Stimulated activated CD4-positive, alpha-beta T cell treated with anti-CD3 and anti-CD28 coated beads, Interleukin-15, amount 100 ng/mL, for 1 hour (primary cell): ENCODE measurements at places on chromosomes 6 and 20.

- no peak for DNase-seq
These were observed 138.7 kb upstream of the EDN1 start for GRCh38 chr6:12151433-12151820.

DNA sequence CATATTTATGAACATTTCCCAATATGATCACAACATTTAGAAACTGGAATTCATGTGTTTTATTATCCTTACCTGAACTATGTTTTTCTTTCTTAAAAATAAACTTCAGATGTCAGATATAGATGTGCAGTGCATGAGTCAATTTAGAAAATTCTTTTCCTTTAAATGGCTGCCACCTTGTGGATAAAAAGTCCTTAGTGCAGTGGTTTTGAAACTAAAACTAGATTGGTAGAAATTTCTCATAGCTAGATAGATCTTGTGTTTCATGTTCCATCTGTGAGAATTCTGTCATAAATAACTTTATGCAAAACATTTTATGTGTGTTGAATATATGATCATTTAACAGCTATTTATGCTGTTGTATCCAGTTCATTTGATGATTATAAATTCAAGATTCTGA, 134.9 kb downstream of the KLHL32 start:
- DNase-seq: no peak

- no peak for DNase-seq
These were observed 51.5 kb upstream of the TRIM26 start for GRCh38 chr6:30264743-30265142.

DNA sequence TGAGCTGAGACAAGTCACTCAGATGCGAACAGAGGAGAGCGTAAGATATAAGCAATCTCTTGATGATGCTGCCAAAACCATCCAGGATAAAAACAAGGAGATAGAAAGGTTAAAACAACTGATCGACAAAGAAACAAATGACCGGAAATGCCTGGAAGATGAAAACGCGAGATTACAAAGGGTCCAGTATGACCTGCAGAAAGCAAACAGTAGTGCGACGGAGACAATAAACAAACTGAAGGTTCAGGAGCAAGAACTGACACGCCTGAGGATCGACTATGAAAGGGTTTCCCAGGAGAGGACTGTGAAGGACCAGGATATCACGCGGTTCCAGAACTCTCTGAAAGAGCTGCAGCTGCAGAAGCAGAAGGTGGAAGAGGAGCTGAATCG, 9.5 kb upstream of the SNRNP48 start:
- DNase-seq: no peak

GRCh38 chr6:6123803-6124202, 117.1 kb upstream of the NRN1 start:
- no peak for DNase-seq

DNA sequence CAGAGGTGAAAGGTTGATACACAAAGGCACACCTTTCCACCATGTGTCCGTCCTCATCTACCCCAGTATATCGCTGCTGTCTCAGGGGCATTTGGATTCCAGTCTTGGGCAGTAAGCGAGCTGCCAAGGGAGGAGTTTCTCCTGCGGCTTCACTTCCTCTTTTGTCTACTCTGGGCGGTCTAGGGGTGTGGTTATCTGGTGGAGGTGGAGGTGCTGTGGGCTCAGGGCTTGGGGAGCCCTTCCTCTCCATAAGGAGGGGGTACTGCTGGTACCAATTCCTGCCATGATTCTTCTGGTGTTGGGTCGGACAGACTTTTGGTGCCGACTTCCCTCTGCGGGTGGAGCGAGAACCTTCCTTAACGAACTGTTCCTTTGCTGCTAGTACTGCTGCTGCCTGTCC, 31.9 kb upstream of the FABP7 start:
- DNase-seq: no peak

GRCh38 chr6:96704713-96705112, 132.6 kb downstream of the GPR63 start:
- no peak for DNase-seq

GRCh38 chr6:54248319-54248718, 59.9 kb upstream of the TINAG start:
- DNase-seq: no peak

DNA sequence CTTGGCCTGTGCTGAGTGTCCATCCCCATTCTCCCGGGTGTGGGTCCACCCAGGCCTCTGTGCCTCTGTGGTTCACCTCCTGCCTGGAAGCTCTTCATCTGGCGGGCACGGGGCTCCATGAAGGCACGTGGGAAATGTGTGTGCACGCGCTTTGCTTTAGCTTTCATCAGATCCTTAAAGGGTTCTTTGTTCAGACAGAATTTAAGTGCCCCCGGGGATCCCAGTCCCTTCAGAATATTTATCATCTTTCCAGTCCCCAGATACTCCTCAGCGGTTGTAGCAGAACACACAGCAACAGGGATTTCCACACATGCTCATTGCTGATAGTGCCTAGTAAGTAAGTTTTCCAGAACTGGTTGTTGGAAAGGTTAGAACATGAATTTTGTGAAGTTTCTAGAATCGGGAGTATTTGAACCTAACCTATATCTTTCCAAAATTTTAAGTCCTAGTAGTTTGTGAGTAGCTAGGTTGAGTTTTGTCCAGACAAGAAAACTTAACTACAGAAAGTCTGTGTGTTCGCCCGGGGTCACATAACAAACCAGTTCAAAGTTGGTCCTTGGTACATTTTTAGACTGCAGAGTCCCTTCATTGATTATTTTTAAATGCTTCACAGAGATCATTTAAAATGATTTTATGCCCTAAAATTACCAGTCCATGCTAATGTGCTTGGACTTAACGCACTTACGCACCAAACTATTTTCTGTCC, 67.7 kb downstream of the RPP40 start:
- DNase-seq: no peak

- no peak for DNase-seq
These were observed 226.9 kb downstream of the BCKDHB start for GRCh38 chr6:80333342-80333741.

- DNase-seq: peak; percentile 19
These were observed 131.8 kb upstream of the PROKR2 start for GRCh38 chr20:5448449-5449118.

DNA sequence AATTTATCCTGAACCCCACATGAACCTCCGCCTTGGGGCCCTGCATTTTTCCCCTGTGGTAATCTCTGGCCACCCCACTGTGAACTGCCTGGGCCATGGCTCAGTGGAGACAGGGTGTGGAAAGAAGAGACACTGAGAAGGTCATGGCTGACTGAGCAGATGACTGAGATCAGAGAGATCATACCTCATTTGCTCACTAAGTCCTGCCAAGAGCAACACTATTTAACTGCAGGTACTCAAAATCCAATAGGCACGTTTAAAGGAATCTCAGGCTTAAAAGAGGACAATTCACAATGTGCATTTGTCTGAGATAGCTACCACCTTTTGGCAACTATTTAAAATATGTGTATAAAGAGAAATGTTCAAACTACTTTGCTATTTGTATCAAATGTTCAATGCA, 305.0 kb downstream of the GMDS start:
- no peak for DNase-seq

DNA sequence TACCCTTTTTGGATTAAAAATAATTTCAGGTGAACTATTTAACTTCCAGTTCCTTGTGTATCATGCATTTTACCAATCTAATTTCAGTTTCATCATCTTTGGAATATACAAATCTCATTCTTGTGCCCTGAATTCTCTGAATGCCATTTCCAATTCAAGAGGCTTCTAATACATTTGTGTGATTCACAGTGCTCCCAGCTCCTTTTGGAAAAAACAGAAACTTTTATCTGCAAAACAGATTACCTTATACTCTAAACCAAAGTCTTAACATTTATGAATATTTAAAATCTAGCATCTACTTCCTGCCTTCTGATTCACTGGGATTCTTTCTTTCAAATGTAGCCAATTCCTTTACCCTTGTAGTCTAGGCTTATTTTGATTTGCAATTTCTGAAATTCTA, 11.1 kb upstream of the PEX7 start:
- DNase-seq: no peak

- peak; percentile 51 for DNase-seq
These were observed at the start of gene FOXO3 for GRCh38 chr6:108560463-108561308. TSS of gene FOXO3 (plus strand) at chr6:108560917. CDS start at chr6:108561209, 292 bp downstream.

DNA sequence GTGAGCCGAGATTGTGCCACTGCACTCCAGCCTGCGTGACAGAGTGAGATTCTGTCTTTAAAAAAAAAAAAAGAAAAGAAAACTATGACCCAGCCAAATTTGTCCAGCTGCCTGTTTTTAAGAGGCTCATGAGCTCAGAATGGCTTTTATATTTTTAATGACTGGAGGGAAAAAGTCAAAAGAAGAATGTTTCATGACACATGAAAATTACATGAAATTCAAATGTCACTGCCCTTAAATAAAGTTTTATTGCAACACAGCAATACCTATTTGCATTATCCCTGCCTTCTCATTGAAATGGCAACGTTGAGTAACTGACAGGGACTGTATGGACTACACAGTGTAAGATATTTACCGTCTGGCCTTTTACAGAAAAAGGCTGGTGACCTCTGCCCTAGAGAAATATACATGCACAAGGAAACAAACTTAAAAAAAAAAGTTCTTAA, 11.4 kb downstream of the SENP6 start:
- DNase-seq: no peak

DNA sequence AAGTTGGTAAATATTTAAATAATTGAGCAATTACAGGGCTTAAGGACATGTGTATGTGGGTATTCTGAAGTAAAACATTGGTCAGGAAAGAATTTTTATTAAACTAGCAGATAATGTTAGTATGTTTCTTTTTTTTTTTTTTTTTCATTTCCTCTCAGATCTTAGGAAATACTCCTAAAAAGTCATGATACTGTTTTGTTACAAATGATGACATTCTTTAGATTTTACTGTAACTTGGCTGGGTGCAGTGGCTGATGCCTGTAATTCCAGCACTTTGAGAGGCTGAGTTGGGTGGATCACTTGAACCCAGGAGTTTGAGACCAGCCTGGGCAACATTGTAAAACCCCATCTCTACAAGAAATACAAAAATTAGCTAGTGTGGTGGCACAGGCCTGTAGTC, 41.5 kb downstream of the CDC40 start:
- no peak for DNase-seq

DNA sequence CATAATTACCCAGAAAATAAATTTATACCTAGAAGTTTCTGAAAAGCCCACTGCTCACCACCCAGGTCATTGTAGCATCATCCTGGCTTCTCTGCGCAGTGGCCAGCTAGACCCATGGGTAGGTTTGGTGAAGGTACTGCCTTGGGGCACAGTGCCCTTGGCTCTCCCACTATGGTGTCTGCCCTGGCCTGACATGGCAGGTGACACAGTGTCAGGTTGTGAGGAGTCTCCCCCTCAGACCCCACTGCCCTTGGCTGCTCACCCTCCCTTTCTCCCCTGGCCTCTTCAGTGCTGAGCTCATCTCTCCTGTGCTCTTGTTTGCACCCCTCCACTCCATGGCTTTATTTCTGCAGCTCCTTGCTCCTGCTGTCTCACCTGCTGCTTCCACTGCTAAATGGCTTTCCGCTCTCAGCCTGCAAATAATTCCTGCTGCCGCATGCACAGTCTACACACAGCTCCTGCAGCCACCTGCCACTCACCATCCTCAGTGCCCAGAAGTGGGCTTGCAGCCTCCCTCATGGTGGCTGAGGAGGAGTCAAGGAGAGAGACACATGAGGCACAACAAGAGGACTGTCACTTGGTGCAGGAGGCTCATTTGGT, 313.4 kb upstream of the MOCS1 start:
- DNase-seq: no peak

GRCh38 chr6:157017022-157017421, 239.8 kb downstream of the ARID1B start:
- DNase-seq: no peak

GRCh38 chr20:19253916-19254820, 41.7 kb downstream of the SLC24A3 start:
- DNase-seq: no peak

DNA sequence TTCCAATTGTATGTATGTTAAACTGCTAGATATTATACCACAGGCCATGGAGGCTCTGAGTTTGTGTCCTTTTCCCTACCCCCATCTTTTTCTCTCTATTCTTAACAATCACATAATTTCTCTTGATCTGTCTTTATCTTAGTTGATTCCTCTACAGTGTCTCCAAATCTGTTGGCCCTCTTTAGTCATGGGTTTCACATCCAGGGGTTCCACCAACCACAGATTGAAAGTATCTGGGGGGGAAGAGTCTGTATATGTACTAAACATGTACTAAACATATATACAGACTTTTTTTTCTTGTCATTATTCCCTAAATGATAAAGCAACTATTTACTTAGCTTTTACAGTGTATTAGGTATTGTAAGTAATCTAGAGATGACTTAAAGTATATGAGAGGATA, 20.2 kb downstream of the RAB22A start:
- DNase-seq: no peak

- DNase-seq: no peak
These were observed 66.1 kb downstream of the ADGB start for GRCh38 chr6:146664871-146665360.

DNA sequence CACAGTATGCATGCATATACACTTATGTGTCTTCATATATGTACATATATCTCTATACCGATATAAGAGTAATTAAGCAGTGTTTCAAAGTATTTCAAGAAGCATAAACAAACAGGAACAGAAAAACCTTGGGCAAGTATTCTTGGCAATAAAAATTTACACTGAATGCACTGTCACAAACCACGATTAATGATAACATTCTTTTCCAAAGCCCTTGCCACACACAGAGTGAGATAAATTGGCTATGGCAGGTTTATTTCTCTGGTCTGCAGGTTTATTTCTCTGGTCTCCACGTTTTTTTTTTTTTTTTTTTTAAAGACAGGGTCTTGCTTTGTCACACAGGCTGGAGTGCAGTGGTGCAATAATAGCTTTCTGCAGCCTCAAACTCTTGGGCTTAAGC, 73.0 kb downstream of the PPP1R3G start:
- DNase-seq: no peak

GRCh38 chr6:127768223-127768622, 132.6 kb downstream of the THEMIS start:
- no peak for DNase-seq

GRCh38 chr6:96058082-96058481, 42.3 kb downstream of the FUT9 start:
- DNase-seq: no peak

GRCh38 chr20:25269833-25270170, 21.9 kb downstream of the PYGB start:
- DNase-seq: no peak

- DNase-seq: no peak
These were observed 461.6 kb downstream of the ADGRB3 start for GRCh38 chr6:69096681-69097080.

DNA sequence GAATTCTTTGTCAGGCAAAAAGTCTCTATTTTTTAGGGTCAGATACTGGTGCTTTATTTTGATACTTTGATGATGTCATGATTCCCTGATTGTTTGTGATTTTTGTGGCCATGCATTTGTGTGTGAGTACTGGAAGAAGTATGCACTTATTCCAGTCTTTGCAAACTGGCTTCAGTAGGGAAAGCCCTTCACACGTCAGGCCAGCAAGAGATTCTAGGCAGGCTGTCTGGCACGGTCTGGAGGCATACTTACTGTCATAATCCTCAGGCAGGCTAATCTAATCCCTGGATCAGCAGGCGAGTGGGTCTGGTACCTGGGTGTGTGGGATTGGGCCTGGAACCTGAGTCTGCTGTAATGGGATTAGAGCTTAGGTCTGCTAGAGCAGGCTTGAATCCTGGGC, 391.8 kb upstream of the MMS22L start:
- no peak for DNase-seq
